Stimulated activated CD8-positive, alpha-beta memory T cell treated with anti-CD3 and anti-CD28 coated beads, Interleukin-2, amount 100 ng/mL, for 1 hour (primary cell): ENCODE measurements at places on chromosomes 2 and 18.

DNA sequence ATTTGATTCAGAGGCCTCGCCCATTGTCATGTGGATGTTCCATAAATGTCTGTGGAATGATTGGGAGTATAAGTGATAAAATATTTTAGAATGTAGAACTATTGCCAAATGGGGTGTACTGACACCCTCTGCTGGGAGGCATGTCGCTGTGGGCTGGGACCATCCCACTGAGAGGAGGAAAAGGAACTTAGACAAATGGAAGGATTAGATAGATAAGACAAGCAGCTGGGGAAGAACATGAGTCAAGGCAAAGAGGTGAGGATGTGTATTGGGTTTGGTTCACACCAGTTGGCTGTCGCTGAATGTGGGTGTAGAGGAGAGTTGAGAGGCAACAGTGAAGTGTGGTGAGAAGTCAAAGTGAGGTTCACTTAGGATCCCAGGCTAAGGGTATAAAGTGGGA is 4.0 kb downstream of the C2orf74 start:
- no peak for DNase-seq

GRCh38 chr2:217228732-217229131 is 368.9 kb upstream of the TNP1 start:
- no peak for DNase-seq

DNA sequence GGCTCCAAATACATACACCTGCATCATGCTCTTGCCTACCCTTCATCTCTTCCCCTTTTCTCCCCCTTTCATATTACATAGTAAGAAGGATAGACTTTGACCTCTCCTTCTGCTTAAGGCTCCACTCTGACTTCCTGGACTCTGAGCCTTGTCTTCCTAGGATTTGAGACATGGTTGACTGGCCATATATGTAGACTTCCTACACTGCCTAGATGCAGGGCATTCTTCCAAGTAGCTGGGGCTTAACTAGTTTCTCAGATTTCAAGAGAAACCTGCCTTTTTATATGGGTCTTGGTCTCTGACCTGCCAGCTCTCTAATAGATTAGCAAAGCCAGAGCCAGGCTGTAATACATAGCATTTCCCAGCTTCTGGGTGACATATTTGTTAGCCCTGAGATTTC is 35.4 kb upstream of the CYP26B1 start:
- DNase-seq, result no peak

DNA sequence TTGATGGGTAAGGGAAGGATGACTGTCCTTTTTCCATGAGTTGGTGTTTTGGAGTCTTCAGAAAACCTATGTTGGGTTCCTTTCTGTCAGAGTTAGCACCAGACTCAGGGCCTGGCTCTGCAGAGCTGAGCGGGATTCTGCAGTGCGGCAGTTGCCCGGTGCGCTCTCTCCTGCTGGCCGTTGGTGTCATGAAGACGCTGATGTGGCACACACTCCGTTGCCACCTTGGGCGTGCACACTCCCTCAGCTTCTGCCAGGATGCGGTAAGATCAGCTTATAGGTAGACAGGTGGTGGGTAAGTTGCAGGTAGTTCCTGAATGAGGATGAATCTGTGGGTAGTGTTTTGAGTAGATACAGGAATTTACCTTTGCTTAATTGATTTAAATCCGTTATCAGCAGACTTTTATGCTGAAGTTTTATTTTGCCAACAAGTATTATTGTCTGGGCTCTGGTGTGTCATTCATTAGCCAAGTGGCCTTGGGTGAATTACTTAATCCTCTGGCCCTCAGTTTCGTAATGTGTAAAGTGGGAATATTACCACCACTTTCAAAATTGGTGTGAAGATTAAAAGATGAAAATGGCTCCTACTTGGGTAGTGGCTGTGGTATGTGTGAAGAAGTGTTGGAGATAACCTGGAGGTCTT is 26.8 kb downstream of the DGKD start:
- no peak for DNase-seq

DNA sequence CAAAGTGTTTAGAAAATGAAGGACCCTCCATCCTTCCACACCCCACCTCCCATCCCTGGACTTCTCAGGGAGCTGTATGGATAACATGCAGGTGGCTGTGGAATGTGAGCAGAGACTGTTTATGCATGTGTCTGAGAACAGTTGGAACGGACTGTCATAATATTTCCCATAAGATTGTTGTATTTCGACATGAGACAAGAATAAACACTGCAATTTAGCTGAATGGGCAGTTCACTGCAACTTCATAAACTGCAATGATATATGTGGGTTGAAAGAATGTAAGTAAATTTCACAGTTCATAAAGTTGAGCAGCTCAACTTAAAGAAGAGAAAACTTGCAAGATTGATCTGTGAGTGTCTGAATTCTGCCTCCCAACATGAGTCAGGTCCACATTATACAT is 74.6 kb downstream of the MEP1B start:
- DNase-seq, result no peak

GRCh38 chr18:28736223-28736622 is 559.3 kb upstream of the CDH2 start:
- no peak for DNase-seq
